Natural killer cell treated with Interleukin-12 subunit alpha and Interleukin-12 subunit beta and Interleukin-15 and Interleukin-18, amount 100 ng/mL, for 72 hours (primary cell): ENCODE measurements at places on chromosomes 4 and X. TPM values are rescaled to one million over a fixed set of nuclear protein-coding genes. Genes with fewer than 3 reads are reported as not detected.

DNA sequence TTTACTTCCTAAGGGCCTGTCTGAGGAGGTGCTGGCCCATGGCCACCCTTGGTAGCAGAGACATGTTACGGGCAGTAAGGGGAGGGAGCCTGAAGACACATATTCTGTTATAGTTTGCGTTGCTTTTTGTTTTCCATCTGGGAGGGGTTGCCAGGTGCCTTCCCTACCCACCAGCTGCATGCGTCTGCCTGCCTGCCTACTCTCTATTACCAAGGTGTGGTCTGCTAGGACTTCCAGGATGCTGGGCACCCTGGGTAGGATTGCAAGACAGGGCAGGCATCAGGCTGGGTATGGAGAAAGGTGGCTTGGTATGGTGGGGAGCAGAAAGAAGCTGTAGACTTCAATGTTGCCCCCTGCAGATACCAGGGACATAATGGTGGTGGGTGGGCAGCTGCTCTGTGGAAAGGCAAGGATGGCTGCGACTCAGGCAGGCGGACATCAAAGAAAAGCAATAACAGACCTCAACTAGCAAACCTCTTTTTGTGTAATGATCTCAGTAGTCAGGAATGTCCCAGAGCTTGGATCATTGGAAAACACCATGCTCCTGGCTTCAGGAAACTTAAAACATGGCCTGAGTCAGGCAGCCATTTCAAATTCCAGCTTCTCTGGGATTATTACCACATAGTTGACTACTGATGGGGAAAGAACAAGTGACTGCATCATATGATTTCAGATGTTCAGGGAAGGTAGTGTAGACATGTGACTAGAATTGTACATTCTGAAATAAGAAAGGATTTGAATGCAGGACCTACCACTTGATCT is 67.8 kb downstream of the HOPX start:
- no peaks in the 10 kb centered on the region for H3K27me3 ChIP-seq
- H3K4me3 ChIP-seq: no peak overlapping the region
- peak overlapping the region; percentile 2 for H3K27ac ChIP-seq
- DNase-seq: no peak
- H3K36me3 ChIP-seq: no peaks in the 10 kb centered on the region

GRCh38 chrX:105098812-105099211 is 121.7 kb downstream of the TEX13A start:
- DNase-seq: no peak
- H3K36me3 ChIP-seq: no peaks in the 10 kb centered on the region
- H3K4me3 ChIP-seq: no peak overlapping the region
- H3K27ac ChIP-seq: no peak overlapping the region

- H3K36me3 ChIP-seq: peaks cover 18% of the 10 kb centered on the region
- peaks cover 26% of the 10 kb centered on the region for H3K4me1 ChIP-seq
- H3K27ac ChIP-seq: no peak overlapping the region
- peaks cover 3% of the 10 kb centered on the region for H3K27me3 ChIP-seq
- DNase-seq: no peak
Observed at GRCh38 chrX:153733651-153734240, 9.1 kb downstream of the ABCD1 start.

- H3K4me3 ChIP-seq: peak overlapping the region; percentile 86
- no peaks in the 10 kb centered on the region for H3K27me3 ChIP-seq
- peaks cover 16% of the 10 kb centered on the region for H3K4me1 ChIP-seq
- H3K27ac ChIP-seq: peak overlapping the region; percentile 72
- H3K36me3 ChIP-seq: no peaks in the 10 kb centered on the region
Observed at GRCh38 chr4:8199594-8200301, 658 bp downstream of the SH3TC1 start.

DNA sequence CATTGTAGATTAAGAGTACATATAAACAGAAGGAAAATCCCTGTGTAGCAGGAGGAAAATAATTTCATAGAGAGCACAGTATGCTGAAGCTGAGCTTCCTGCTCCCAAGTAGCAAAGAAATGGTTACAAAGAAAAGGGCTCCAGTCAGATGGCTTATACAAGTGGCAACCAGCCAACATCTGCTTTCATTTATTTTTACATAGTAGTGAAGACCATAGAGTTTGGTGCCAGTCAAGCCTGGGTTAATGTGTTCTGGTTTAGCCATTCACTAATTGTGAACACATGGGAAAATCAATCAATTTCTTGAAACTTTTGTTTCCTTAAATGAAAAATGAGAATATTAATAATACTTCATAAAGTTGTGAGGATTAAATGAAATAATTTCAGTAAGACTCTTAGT is 111.3 kb upstream of the ELOVL6 start:
- no peaks in the 10 kb centered on the region for H3K36me3 ChIP-seq
- peaks cover 8% of the 10 kb centered on the region for H3K27me3 ChIP-seq
- no peak for DNase-seq
- no peak overlapping the region for H3K4me3 ChIP-seq
- no peaks in the 10 kb centered on the region for H3K4me1 ChIP-seq

DNA sequence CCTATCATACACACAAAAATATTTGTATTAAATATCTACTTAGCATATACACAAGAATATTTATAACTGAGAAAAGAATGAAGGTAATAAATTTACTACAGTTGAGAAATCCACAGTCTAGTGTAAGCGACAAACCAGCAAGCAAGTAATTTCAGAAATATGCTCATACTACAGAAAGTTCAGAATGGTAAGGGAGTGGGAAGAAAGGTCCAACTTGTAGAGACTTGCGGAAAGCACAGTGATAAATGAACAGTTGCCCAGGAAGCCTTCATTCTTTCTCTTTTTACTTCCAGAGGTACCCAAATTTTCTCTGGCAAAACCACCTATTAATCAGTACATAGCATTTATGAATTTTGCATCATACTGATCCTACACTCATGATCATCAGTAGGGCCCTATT is 438.1 kb upstream of the PCDH10 start:
- no peaks in the 10 kb centered on the region for H3K27me3 ChIP-seq
- H3K4me1 ChIP-seq: no peaks in the 10 kb centered on the region
- H3K36me3 ChIP-seq: no peaks in the 10 kb centered on the region
- no peak overlapping the region for H3K27ac ChIP-seq
- H3K4me3 ChIP-seq: no peak overlapping the region

DNA sequence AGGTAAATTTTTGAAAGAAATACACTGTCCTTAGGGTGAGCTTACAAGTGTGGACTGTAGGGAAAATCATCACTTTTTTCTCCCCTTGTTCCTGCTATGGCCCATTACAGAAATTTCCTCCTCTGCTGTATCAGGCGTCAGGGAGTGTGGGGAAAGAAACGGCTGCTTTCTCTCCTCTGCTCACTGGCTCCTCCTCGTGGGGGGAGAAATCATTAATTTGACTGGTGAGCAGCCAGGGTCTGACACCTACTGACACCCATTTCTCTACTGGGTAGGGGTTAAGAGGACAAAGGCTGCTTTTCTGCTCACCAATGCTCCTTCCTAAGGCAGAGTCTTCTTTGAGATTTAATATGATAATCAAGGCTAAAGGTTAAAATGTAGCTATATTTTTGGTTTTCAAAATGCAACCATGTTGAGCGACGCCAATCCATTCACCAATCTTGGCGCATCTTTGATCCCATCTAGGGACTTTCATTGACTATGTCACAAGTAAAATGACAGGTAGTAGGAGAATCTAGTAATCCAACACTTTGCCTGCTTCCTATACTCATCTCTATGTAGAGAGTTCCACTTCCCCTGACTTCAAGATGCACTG is 25.1 kb downstream of the SETD7 start:
- H3K4me3 ChIP-seq: no peak overlapping the region
- no peak overlapping the region for H3K27ac ChIP-seq
- DNase-seq: peak; percentile 68
- peaks cover 3% of the 10 kb centered on the region for H3K27me3 ChIP-seq
- H3K4me1 ChIP-seq: peaks cover 17% of the 10 kb centered on the region

DNA sequence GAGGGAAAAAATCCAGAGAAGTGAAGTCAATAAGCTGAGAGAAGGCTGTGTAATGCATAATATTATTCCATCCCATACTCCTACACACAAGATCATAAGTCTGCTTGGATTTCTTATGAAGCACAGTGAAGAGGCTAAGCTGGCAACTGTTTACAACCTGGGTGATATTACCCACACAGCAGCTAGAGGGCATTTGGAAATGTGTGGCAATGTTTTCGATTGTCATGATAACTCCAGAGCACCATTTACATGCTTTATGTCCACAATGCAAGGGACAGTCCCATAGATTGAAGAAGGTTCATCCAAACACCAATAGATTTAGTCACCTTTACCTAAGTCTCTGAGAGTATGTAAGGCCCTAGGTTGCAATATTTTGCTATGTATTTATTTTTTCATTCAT is 412.2 kb downstream of the PPP3CA start:
- no peaks in the 10 kb centered on the region for H3K36me3 ChIP-seq
- no peak for DNase-seq
- no peaks in the 10 kb centered on the region for H3K27me3 ChIP-seq

DCAF8L2 gene
- not detected for total RNA-seq

MAOA gene
- total RNA-seq: 0.21 TPM

DUSP9 gene
- not detected for total RNA-seq
